Activated naive CD4-positive, alpha-beta T cell (primary cell): ENCODE measurements at places on chromosomes 1 and 21.

DNA sequence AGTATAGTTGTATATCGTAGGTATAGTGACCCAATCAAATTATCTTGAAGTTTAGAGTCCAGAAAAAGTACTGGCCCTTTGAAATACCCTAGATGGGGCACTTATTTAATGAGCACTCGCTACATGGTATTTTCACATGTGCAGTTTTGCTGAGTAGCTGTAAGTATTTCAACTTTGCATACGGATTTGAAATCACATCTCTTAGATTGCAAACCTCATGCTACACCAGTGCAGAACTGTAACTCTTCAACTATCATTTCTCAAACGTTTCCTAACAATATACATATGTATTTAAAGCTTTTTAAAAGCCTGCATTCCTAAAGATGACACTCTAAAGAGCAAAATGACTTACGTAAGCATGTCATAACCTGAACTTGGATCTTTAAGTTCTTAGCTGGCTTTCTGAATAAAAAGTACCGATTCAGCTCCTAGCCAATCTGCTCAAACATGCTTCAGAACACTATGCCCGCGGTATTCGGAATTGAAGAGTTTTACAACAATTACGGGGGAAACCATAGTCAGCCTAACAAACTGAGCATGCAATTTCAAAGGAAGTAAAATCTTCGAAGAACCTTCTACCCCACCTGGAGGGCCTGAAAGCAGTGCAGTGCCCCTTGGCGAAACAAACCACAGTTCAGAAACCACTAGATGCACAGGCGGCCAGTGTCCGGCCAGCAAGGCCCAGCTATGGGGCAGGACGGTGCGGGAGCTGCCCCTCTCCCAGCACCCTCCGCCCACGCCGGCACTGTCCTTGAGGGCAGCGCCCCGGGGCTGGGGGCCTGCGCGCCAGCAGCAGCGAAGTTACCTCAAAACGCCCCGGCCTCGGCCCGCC, 863 bp downstream of the FH start:
- DNase-seq, result peak; percentile 9

DNA sequence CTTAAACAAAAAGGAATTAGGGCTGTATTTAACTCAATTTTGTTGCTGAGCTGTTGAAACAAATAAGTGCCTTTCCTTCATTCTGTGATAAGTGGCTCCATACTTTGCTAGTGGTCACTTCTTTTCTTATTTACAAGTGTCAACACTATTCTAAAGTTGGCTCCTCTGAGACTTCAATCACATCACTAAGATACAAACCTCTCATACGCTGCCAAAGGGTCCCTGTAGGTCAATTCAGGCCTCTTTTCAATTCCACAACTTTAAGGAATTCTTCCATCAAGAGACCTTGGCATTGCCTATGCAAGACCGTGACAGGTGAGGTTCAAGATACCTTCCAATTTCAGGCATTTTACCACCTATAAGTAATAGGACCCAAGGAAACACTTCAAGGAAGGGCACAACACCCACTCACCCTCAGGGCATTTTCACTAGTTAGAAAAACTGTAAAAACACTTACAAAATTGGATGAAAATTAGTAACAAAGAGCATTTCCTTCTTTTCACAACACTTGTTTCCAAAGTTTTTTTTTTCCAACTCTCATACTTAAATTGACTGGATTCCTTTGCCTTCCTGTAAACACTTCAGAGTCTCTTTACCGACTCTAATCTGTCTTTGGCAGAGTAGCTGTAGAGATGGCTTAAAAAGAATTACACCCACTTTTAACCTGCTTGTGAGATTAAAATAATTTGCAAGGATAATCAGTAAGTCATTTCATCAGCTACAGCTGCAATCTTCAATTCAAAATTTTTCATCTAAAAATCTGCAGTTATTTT, 24.5 kb downstream of the SERBP1 start:
- no peak for DNase-seq

DNA sequence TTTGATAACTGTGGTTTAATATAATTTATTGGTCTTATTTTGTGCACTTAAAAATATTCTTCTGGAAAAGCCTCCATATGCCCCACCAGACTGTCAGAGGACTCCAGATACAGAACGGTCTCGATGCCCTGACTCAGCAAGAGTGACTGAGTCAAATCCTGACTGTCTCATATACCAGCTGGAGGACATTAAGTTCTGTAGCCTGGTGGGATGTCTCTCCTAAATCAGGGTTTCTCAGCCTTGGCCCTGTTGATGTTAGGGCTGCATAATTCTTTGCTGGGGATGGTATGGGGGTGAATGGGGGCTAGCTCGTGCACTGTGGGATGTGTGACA, 67.7 kb upstream of the TLR5 start:
- no peak for DNase-seq

GRCh38 chr1:175536921-175537320, 206.5 kb downstream of the TNR start:
- DNase-seq, result no peak

GRCh38 chr1:23567629-23567995, 8.3 kb upstream of the ID3 start:
- no peak for DNase-seq

- DNase-seq, result no peak
Measured at GRCh38 chr1:8578132-8578877, 239.1 kb downstream of the RERE start.

- no peak for DNase-seq
Measured at GRCh38 chr1:33985656-33986055, 121.8 kb downstream of the HMGB4 start.

- DNase-seq, result no peak
Measured at GRCh38 chr1:200035956-200036618, 8.6 kb downstream of the NR5A2 start.

DNA sequence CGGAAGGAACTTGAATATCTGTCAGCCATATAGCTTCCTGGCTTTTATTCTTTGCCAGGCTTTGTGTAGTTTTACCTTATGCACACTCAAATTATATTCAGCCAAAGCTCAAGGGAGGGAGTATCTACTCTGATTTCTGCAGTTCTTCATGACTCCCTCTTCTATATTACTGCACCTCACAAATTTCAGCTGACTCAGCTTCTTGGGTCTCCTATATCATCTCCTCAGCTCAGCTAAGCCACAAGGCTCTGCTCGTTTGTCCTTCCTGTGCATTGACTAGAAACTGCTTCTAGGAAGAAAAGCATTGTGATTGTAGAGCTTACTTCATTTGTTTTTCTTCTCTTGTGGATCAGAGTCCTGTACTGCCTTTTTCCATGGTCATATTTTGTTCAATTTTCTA, 37.4 kb downstream of the BTBD8 start:
- no peak for DNase-seq

GRCh38 chr1:59738152-59738551, 76.6 kb upstream of the HOOK1 start:
- no peak for DNase-seq
